ENCODE measurements at places on chromosomes 5 and 9.

DNA sequence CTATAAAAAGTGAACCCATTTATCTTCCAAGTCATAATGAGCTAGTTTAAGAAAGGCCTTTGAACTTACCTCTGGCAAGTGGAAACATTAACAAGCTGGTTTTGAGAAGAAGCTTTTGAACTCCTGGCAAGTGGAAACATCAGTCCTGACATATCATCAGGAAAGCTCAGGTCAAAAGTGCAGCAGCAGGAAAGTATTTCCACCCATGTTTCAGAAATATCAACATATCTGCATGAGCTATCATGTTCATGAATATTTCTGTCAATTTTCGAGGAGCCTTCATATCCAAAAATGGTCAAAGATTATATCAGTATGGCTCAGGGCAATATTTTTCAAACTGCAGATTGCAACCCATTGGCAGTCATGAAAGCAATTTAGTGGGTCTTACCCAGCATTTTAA is 133.9 kb downstream of the PLK2 start:
- DNase-seq, result no peak

DNA sequence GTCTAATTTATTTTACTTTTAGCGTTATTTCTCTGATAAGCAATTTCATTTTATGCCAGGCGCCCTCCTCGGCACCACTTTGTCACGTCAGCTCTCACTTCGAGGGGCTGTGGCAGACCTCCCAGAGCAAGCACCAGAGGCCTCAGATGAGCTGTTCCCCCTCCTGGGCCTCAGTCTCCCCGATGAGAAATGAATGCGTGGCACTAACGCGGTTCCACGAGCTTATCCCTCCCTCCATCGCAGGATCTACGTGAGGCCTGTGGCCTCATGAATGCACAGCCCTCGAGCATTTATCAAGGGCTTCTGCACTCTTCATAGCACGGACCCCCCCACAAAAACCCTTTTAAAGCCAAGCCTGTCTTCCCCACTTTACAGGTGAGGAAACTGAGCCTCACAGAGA is 205.2 kb downstream of the CDK5RAP2 start:
- peak; percentile 37 for DNase-seq

GRCh38 chr5:123382252-123382651 is 41.0 kb downstream of the CEP120 start:
- DNase-seq, result no peak

GRCh38 chr9:88583901-88584596 is 49.1 kb downstream of the NXNL2 start:
- no peak for DNase-seq

DNA sequence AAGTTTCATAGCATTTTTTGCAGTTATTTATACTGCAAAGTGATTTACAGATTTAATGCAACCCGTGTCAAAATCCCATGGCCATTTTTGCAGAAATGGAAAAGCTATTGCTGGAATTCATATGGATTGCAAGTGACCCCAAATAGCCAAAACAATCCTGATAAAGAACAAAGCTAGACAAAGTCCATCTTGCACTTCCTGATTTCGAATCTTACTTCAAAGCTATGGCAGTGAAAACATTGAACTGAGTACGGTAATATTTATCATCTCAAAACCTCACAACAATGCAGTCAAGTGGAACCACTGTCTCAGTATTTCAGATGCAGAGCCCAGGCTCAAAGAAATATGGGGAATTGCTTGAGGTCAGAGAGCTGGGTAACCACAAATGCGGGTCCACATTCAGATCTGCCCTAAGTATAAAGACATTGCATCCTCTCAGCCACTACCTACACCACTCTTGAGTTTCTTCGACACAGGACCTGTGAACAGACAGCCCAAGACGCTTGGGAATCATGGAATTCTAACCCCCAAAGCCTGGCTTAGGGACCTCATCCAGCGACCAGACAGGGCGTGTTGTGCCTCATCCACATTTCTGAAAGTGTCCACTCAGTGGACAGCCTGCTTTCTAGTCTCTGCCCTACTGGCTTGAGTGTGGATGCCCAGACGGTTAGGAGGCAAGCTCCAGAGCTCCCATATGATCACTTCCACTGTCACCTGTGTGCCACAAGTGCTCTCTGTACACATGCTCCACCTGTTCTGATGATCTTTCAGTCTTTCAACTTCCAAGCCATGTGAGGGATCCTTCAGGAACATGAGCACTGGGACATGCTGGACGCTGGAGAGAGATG is 39.3 kb upstream of the KCNIP1 start:
- no peak for DNase-seq

DNA sequence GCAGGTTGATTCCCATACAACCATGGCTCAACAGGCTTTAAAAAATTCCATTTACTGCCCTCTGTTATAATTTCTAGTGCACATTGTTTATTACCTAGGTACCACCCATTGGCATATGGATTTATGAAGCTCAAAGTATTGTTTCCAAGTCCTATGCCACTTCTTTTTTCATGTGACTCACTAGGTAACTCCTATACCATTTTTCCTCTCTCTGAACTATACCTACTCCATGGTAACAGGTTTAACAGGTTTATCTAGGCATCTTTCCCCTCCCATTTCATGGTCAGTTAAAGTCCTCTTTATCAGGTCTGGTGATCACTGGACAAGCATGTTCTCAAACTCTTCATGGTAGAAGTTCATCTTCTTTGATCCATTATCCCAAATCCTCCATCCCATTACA is 49.6 kb upstream of the ABCA1 start:
- DNase-seq, result no peak

GRCh38 chr5:138849439-138849838 is 25.7 kb downstream of the LRRTM2 start:
- DNase-seq, result no peak

- DNase-seq, result no peak
These were observed 120.9 kb downstream of the SSBP2 start for GRCh38 chr5:81629986-81630385.

GRCh38 chr5:176892663-176893062 is 6.5 kb downstream of the HK3 start:
- peak; percentile 35 for DNase-seq

- DNase-seq, result no peak
These were observed 176.4 kb upstream of the CCNG1 start for GRCh38 chr5:163260961-163261360.

DNA sequence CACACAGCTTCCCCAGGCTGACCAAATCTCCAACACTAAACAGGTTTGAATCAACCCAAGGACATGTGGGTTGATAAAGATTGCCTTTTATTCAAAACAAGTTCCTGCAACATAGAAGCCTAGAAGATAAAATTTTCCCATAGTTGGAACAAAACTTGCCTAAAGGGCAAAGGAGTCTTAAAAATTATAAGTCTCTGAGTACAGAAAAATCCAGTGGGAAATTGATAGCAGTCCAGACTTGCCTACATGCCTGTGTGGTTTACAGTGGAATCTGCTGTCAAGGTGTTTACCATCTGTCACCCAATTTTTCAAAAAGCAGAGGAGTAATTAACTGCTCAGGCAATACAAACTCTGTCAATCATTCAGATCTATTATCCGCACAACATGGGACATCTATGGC is 168.2 kb downstream of the PPP2R2B start:
- DNase-seq, result no peak

GRCh38 chr5:66113160-66113559 is 30.9 kb upstream of the SREK1 start:
- DNase-seq, result no peak

- peak; percentile 96 for DNase-seq
These were observed at the start of gene KLHL3 for GRCh38 chr5:137735555-137736284. TSS of gene KLHL3 (minus strand) at chr5:137736089. CDS start at chr5:137735646, 443 bp downstream.

GRCh38 chr5:54886866-54887265 is 98.5 kb downstream of the ESM1 start:
- no peak for DNase-seq

DNA sequence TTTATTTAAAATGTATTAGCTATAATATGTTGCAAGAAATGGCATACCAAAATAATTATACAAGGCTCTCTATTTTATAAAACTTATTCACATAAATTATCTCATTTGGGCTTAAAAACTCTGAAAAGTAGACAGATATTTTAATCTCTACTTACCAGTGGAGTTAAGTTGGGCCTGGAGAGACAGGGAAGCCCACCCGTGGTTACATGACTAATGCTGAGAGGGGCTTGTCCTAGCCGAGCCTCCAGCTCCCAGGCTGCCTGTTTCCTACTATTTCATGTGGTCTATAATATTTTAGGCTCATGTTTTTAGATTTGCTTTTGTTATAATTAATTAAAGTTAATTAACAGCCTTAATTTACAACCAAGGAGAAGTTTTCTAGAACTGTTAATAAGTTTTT is 20.9 kb upstream of the ASPN start:
- DNase-seq, result no peak

DNA sequence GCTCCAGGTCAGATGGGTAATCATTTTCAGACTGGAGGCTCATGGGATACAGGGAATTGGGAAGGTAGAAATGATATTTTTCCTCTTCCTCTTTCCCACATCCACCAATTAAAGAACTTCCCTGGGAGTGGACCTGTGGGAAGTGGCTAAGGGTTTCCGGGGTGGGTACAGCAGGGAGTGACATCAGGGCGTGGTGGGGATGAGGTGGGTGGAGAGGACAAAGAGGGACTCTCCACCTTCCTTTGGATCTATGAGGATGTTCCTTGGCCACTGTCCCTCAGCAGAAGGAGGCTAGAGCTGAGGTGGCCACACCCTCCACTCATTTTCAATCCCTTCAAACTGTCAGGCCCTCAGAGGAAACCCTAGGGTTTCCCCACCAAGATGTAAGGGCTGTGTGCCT is 54.7 kb downstream of the IRF1 start:
- DNase-seq, result no peak

DNA sequence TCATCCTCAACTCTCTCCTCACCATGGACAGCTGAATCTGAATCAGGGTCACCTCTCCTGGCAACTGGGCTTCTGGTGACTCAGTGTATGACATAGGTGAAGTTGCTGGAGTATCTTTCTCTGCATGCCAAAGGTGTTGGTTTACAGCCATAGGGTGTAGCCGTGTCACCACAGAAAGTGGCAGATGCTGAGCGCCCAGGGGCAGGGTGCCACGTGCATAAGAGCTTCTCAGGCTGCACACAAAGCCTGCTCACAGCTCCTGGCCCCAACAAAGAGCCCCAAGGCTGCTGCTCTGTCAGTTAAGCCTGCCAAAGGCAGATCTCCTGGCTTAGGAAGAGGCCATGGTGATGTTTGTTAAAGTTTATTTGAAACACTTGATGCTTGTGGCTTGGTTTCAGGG is 297.7 kb upstream of the WWC1 start:
- DNase-seq, result no peak

GRCh38 chr5:55407984-55408383 is 100.2 kb downstream of the MTREX start:
- no peak for DNase-seq

DNA sequence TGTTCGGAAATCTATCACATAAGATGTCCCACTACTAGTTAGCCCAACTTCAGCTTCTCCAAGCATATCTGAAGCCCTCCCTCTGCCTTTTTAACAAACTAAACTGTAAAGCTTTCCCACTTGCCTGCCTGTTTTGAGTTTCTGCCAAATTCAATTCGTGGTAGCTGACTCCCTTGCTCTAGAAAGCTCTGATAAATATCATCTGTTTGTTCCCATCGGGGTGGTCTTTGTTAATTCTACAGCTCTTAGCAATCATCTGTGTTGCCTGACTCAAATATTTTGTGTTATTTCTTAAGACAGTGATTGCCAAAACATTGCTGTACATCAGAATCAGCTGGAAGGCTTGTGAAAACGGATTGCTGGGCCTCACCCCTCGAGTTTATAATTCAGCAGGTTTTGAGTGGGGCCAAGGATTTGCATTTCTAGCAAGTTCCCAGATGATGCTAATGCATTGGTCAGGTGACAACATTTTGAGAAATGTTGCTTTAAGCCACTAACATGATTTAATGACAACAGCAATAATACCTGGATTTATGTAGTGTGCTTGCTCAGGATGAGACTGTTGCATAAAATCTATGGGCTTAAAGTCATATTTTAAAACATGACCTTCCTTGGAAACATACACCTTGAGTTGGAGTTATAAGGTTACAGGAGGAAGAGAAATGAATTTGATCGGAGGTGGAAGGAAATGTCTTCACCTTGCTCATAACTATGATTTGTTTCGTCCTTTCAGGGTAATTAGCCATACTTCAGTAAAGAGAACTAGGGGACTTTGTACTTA is 631.9 kb downstream of the PSAT1 start:
- DNase-seq, result no peak

DNA sequence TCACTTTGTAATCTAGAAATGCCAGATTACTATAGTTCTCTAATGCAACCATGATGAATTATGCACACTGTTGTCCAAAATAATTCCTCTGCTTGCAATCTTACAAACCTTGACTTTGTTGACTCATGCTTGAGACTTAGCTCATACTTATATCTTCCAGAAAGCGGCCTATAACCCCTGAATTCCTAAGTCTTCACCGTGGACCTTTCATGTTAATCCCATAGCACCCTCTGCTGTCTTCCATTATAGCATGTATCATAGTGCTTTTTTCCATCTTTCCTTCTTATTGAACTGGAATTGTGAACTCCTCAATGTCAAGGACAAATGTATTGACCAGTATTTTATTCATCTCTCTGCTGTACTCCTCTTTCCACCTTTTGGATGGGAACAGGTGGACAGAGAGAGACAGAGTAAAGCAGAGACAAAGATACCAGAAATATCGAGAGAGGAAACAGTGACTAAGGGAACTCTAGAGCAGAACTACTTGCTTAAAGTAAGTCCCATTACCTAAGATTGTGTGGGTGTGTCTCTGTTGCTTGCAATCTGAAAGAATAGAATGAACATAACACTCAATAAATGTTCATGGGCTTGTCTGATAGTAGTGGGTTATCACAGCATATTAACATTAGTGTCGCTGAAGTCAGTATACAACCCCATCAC is 110.0 kb downstream of the LURAP1L start:
- no peak for DNase-seq

Measured in islet precursor cell (in vitro differentiated cells).